Renal pelvis (tissue), 12 donors: ENCODE measurements at places on chromosomes 11 and 22.

DNA sequence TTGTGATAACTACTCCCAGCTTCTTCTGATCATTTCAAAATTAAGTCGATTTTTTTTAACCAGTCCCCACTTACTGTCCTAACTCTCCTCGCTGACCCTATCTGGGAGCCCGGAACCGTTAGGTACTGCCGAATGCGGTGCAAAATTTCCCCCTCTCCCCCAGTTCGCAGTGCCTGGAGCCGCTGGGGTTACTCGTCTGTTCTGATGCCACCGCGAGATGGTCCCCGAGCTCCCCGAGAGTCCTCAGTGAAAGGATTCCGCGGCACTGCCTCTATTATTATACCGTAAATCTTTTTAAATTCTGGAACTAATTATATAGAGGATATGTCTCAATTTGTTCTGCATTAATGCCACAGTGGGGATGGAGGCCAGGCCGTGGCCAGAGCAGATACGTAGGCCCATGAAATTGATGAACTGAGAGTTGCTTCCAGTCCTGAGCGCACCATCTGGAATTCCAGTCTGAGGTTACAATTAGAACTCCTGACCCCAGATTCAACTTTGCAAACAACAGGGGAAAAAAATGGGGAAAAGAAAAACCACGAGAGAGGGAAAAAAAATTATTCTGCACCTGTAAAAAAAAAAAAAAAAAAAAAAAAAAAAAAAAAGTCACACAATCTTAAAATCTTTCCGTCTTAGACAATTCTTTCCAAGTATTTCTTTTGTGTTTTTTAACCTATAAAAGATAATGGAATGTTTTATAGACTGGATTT is 4.3 kb upstream of the WT1 start:
- DNase-seq = no peak

- DNase-seq = no peak
These were observed 67.7 kb downstream of the BCL2L13 start for GRCh38 chr22:17705951-17706900.

GRCh38 chr11:76236092-76236999 is 30.0 kb upstream of the WNT11 start:
- DNase-seq = no peak

DNA sequence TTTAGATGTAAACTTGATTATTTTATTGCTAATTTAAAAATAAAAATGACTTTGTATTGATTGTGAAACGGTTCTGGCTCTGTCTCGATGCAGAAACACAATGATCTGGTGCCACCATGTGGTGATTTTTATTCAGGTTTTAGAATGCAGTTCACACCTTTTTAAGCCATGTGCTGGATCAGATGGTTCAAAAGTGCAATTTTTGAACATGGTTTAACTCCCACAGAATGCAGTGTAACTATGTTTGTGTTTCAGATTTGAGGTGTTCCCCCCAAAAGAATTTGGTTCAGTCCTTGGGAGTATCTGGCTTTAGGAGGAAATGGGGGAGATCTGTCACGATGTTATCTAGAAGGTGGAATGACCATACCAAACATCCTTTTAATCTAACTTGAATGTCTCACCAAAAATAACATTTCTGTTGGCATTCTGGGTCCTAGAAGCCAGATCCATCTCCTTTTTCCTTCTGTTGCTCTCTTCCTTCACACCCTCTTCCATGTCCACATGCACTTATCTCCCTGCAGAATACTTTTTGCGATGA is 7.9 kb downstream of the MRPL16 start:
- DNase-seq = peak; percentile 36

DNA sequence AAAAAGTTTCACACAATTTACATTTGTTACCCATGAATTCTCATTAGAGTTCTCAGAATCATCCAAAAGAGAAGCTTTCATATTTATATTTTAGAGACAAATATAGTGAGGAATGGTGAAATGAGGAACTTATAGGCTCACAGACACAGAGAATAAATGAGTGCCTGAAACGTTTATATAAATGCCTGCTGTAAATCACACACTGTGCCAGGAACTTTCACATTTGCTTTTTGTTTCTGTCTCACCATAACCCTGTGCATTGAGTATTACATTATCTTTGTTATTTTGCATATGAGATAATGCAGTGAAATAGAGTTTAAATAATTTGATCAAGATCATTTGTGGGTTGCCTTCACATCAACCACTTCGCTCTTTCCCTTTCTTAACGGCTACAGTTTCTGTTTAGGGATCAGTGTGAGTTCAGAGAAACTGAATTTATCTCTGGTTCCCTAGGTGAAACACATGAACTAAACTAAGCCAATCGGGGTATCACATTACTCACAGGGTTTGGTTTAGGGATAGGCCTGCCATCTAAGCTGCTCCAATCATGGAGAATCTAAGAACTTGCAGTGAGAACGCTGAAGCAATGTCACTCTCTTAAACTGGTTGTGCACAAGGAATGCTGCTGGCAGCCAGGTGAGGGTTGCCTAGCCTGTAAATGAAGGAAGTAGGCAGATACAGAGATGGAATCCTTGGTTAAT is 1339.2 kb upstream of the TENM4 start:
- DNase-seq = peak; percentile 23

- DNase-seq = no peak
These were observed 1034.3 kb downstream of the LRRC4C start for GRCh38 chr11:40425168-40425567.

DNA sequence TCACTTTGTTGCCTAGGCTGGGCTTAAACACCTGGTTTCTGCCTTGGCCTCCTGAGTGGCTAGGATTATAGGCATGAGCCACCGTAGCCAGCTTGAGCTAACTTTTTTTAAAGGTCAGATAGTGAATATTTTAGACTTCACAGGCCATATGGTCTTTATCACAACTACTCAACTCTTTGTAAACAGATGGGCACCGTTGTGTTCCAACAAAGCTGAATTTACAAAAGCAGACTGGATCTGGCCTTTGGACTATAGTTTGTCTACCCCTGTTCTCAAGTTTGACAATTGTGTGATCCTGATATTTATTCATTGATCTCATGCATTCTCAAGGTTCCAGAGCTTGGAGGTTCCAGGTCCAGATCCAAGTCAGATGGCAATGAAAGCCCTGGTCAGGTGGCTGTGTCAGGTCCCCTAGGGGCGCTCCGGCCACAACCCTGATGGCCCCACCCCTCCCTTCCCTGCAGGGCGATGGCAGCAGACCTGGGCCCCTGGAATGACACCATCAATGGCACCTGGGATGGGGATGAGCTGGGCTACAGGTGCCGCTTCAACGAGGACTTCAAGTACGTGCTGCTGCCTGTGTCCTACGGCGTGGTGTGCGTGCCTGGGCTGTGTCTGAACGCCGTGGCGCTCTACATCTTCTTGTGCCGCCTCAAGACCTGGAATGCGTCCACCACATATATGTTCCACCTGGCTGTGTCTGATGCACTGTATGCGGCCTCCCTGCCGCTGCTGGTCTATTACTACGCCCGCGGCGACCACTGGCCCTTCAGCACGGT is 15.8 kb downstream of the P2RY2 start:
- DNase-seq = no peak

DNA sequence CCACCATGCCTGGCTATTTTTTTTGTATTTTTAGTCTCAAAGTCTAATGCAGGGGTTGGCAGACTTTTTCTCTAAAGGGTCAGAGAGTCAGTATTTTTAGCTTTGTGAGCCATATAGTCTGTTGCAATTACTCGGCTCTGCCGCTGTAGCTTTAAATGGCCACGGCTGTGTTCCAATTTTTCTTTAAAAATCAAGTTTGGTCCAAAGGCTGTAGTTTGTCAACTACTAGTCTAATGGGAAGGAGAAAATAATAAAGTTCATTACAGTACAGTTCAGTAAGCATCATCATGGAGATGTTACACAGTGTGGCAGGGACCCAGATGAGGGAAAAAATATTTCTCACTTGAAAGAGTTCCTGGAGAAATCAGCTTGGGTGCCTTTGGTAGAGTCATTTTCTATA is 107.6 kb downstream of the CSNK2A3 start:
- no peak for DNase-seq

- DNase-seq = no peak
These were observed 356.9 kb upstream of the CCDC90B start for GRCh38 chr11:83643115-83643514.

DNA sequence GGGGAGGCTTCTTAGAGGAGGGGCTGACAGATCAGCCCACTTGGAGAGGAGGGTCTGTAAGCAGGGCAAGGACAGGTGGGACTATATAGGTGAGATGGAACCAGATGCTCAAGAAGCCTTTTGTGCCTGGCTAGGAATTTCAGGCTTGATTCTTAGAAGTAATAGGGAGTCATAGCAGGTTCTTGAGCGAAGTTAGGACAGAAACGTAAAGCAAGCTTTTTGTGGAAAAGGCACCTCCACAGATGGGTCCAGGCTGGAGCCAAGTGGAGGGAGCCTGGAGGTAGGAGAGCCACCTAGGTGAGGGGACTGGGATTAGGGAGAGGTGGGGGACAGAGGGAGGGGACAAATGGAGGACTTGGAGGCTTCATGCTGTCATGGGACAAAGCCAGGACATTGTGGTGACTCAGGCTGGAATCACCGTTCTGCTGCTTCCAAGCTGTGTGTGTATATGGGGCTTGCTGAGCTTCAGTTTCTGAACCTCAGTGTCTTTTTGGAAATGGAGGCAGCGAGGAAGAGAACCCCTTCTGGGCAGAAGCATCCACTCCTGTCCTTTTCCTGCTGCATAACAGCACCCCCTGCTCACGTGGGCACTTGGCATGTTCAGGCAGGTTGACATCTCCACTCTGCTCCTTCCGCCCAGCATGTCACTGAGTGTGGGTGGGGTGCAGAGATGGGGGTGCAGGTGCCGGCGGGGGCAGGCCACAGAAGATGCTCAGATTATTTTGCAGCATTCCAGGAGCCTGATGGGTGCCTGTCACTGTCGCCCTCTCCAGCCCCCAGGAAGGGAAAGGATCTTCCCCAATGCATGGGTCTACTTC is 58.0 kb downstream of the MCM5 start:
- DNase-seq = no peak

DNA sequence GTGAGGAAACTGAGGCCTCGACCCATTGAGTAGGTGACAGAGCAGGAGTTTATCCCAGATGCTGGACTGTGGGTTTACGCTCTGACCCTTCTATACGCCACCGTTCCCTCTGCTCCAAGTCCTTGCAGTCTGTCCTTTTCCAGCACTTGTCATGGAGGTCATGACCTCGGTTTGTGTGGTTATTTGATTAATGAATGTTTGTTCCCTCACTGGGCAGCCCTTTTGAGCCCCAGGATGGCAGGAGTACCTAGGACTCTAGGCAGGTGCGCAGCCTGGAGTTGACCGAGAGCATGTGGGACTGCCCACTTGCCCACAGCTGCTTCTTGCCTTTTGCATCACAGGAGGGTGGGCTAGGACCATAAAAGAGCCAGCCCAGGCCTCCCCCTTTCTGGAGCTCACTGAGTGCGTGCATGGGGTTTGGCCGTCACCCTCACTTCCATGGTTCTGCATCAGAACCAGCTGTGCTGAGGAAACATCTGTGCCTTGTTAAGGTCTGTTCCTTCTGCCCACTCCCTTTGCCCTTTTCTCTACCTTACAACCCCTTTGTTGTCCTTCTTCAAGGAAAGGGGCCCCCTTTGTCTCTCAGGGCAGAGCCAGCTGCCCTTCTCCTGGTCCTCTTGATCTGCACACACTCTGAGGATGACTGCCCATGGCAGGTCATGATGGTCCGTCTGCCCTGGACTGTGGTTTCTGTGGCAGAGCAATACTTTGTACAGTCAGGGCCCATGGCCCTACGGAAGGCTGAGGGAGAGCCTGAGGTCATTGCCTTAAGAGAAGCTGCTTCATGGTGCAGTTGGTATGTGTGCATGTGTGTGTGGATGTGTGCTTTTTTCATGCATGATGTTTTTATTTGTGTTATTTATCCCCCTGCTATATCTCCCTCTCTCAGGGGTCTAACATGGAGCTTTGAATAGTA is 38.2 kb downstream of the BMAL1 start:
- no peak for DNase-seq

- DNase-seq = no peak
These were observed 588.4 kb upstream of the LRRC4C start for GRCh38 chr11:42047637-42048555.

DNA sequence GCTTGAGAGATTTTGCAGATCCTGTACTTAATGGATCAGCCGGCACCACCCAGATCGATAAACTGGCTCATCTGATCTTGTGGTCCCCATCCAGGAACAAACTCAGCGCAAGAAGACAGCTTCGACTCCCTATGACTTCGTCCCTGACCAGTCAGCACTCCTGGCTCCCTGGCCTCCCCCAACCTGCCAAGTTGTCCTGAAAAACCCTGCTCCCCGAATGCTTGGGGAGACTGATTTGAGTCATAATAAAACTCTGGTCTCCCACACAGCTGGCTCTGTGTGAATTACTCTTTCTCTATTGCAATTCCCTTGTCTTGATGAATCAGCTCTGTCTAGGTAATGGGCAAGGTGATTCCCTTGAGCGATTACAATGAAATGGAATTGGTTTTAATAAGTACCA is 29.5 kb downstream of the OR2AG2 start:
- no peak for DNase-seq

GRCh38 chr11:20771681-20772080 is 102.3 kb downstream of the NELL1 start:
- no peak for DNase-seq

DNA sequence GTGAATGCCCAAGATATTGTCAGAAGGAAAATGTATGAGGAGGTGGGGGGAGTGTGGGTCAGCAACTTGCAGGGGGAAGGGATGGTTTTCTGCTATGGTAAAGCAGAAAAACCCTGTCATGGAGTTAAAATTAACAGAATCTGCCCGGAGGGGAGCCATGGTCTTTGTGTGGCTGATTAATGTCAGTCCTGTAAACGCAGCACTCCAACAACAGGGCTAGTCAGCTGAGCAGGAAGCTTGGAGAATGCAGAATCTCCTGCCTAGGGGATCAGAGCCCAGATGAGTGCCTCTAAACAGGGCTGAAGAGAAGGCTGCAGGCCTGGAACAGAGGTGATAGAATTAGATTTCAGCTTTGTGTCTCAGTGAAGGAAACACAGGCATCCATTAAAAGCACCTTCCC is 140.9 kb upstream of the MTNR1B start:
- DNase-seq = no peak

- no peak for DNase-seq
These were observed 41.5 kb downstream of the CSTPP1 start for GRCh38 chr11:46978005-46978491.

- DNase-seq = no peak
These were observed 3.1 kb downstream of the BET1L start for GRCh38 chr11:203945-204586.

- DNase-seq = no peak
These were observed 25.0 kb upstream of the CREB3L1 start for GRCh38 chr11:46252373-46252914.

DNA sequence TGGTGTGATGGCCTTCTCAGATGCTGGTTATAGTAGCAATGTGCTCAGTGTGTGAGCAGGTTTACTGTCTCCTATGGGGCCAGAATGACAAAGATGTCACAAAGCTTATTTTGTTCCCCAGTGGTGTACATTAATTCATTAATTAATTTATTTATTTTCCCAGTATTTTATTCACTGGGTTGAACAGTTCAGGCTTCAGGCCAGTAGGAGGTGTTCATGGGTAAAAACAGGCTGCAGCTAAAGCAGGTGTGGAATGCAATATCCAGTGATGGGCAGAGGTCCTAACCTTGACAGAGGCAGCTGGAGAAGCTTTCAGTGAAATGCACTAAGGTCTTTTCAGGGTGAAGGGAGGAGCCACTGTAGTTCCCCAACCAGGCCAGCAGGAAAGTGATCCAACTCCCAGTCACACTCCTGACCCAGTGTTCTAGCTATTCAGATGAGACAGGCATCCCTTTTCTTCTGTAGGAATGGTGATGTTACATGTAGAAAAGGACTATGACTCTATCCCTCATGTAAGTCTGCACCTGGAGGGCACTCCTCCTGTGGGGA is 7.8 kb upstream of the FANCF start:
- no peak for DNase-seq
